Activated naive CD4-positive, alpha-beta T cell treated with Interleukin-2 at 50 U/mL for 16 hours (primary cell): ENCODE measurements at places on chromosomes 3 and 15.
A peak's percentile ranks its signal among the peaks of the same experiment; 100 is the strongest.

GRCh38 chr3:56855856-56856512 lies 54.2 kb upstream of the ARHGEF3 start:
- peak; percentile 44 for DNase-seq

- no peak for DNase-seq
These were observed 42.2 kb upstream of the TMEM108 start for GRCh38 chr3:132995971-132996370.

DNA sequence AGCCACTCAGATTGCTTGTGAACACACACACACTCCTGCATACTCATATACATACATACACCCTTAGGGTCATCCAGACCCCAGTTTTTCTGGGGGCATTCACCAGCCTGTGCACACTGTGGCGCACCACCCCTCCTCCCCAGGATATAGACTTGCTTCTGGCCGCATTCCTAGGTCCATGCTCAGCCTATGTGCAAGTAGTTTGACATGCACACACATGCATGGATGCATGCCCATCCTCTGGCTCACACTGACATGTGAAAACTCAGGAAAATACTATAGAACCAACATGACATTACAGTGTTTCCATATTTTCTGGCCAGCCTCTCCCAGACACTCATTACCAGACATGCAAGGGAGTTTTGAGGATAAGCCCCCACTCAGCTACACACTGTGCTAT lies 79.3 kb upstream of the POLG start:
- DNase-seq: no peak

DNA sequence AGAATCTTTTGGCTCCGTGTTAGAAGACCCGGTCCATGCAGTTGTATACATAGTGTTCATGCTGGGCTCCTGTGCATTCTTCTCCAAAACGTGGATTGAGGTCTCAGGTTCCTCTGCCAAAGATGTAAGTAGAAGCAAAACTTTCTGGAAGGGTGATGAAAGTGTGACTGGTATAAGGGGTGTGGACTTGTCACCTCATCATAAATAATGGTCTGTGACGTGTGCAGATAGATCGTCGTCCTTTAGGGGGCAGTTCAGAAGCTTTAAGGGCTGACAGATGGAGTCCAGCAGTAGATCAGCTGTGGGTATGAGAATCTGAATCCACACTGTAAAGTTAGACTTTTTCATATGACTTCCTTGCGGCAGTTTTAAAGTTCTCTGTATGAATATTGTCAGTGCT lies 15.3 kb downstream of the SEC61A1 start:
- DNase-seq: no peak

DNA sequence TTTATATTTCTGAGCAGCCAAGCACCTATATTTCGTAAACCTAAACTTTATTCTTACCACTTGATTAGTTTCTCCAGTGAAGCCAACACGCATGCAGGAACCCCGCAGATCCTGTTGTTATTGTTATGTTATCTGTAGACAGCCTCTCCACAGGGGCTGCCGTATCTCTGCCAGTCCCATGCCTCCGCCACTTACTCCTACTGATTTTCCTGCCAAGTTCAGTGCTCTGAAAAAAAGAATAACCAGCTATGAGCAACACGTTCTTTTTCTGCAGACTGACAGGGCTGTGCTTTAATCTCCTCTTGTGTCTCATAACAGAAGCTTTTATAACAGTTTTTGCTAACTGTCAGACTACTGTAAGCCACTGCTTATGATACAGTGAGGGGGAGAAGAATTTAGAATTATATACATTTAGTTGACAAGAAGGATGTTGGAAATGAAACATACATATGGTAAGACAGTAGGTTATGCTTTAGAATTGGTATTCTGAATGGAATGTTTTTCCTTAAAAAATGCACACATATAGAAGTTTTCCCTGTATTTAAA lies 347.4 kb downstream of the SI start:
- no peak for DNase-seq

DNA sequence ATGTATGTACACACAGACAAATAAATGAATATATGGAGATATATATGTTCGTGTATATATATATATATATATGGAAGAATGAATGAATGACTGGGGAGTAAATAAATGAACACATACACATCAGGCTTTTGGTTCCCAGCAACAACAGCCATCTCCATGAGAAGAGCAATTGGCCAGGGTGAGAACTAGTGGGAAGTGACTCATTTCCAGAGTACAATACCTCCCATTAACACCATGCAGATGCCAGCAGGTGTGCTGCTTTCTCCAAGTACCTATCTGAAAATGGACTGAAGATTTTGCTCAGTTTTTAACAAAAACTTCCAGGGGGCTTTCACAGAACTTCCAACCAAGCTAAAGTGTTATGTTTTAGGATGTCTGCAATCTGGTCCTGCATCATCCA lies 179.8 kb upstream of the SLC2A2 start:
- DNase-seq: no peak
